ENCODE measurements at places on chromosomes 3 and 15. TPM values are rescaled to one million over a fixed set of nuclear protein-coding genes. Genes with fewer than 3 reads are reported as not detected.

Gene P2RY13
- not detected for total RNA-seq

Gene TUSC7
- total RNA-seq, result not detected

Gene DZIP1L
- total RNA-seq, result 29.4 TPM

Gene SLC24A5
- not detected for total RNA-seq

Gene ROPN1
- total RNA-seq, result not detected

Gene GOLGA6L10
- 0.28 TPM for total RNA-seq

Gene POTEB
- not detected for total RNA-seq

Gene FANCD2OS
- not detected for total RNA-seq

Gene CORO2B
- 5.3 TPM for total RNA-seq

Gene TMEM44
- 6.1 TPM for total RNA-seq

Gene DNAJA4
- total RNA-seq, result 3.5 TPM

Gene ANP32A
- 24.6 TPM for total RNA-seq

Gene PLA2G4B
- 0.71 TPM for total RNA-seq

Gene SLC28A1
- total RNA-seq, result not detected

Gene GPR87
- total RNA-seq, result not detected

Gene ZMYND10
- 0.28 TPM for total RNA-seq

Gene PPP2R3A
- total RNA-seq, result 7.0 TPM

Gene DAPK2
- total RNA-seq, result 1.5 TPM

Gene DUOXA2
- not detected for total RNA-seq

All from smooth muscle cell of bladder (primary cell).